ENCODE measurements at places on chromosomes 4 and X.

- DNase-seq, result no peak
These were observed 11.0 kb upstream of the OTC start for GRCh38 chrX:38341442-38341841.

GRCh38 chr4:19945979-19946380 is 305.7 kb upstream of the SLIT2 start:
- DNase-seq, result no peak

- DNase-seq, result no peak
These were observed 14.2 kb upstream of the ADD1 start for GRCh38 chr4:2829321-2829932.

GRCh38 chr4:168831585-168831918 is 178.5 kb downstream of the CBR4 start:
- no peak for DNase-seq

GRCh38 chr4:175791221-175791620 is 20.8 kb downstream of the GPM6A start:
- DNase-seq, result no peak

DNA sequence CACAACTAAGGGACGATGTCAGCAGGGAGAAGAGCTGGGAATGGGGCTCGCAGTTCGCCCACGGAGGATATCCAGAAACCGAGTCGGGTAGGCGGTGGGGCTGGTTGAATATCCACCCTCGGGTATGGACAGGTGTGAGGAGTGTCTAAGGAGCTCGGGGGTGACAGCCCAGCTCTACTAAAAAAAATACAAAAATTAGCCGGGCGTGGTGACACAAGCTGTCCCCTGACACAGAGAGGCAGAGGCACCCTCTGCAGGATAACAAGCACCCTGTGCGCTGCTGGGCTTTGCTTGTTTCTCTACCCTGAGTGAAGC is 12.2 kb upstream of the ASMTL start:
- no peak for DNase-seq

- DNase-seq, result no peak
These were observed 223.3 kb upstream of the MAB21L2 start for GRCh38 chr4:150358691-150359090.

- DNase-seq, result no peak
These were observed 5.0 kb upstream of the SHROOM4 start for GRCh38 chrX:50818986-50819385.

GRCh38 chr4:53619431-53619830 is 28.1 kb upstream of the LNX1 start:
- DNase-seq, result no peak

- no peak for DNase-seq
These were observed 56.0 kb downstream of the GLUD2 start for GRCh38 chrX:121103381-121103780.

DNA sequence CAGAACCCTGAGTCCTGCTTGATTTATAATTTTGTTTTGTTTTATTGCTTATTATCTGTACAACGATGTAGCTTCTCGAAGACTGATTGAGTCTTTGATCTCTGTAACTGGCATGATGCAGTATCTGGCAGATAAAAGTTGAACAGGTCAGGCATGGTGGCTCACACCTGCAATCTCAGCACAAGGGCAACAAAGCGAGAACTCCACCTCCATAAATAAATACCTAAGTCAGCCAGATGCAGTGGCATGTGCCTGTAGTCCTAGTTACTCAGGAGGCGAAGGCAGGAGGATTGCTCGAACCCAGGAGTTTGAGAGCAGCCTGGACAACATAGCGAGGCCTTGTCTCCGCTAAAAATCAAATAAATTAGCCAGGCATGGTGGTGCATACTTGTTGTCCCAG is 15.7 kb upstream of the WDR19 start:
- DNase-seq, result no peak

DNA sequence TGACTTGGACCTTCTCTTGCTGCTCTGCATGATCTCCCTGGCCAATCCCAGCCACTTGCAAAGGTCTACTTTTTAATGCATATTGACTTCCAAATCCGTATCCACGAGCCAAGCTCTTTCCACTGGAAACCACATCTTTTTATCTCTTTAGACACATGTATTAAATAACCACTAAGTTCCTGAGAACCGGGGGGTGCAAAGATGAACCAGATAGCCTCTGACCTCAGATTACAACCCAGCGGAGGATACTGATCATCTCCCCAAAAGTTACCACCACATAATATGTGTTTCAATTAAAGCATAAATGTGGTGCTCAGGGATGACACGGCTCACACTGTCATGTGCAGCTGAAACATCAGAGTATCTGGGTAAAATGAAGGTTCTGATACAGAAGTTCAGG is 40.4 kb upstream of the FAM9B start:
- DNase-seq, result no peak

- DNase-seq, result no peak
These were observed 655.2 kb downstream of the RAPGEF2 start for GRCh38 chr4:159758061-159758460.

- no peak for DNase-seq
These were observed 582.4 kb upstream of the FAM241A start for GRCh38 chr4:111562826-111563225.

- no peak for DNase-seq
These were observed 550.7 kb upstream of the SLIT2 start for GRCh38 chr4:19700992-19701391.

GRCh38 chrX:44401151-44401550 is 57.7 kb upstream of the EFHC2 start:
- no peak for DNase-seq

- DNase-seq, result no peak
These were observed 51.1 kb downstream of the RPS6KA3 start for GRCh38 chrX:20215565-20215964.

DNA sequence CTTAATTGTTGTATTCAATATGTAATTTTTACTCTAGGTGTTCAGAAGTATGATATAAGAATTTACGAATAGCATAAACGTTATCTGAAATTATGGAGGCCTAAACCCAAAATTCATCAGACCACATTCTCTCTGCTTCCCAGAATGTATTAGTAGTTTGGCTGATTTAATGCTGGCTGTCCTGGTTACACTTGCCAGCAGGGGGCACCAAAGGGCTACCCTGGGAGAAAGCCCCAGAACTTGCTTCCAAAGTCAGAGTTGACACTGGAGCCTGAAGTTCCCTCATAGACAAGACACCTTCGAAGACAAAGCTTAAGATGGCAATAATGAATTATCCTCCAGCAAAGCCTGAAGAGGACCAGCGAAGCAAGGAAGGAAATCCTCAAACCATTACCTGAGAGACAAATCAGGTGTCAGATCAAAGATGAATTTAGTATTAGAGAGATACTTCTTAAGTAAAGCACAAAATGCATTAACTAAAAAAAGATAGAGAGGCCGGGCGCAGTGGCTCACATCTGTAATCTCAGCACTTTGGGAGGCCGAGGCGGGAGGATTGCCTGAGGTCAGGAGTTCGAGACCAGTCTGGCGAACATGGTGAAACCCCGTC is 11.3 kb upstream of the ANOS1 start:
- DNase-seq, result peak; percentile 67

- no peak for DNase-seq
These were observed 167.2 kb downstream of the SH3KBP1 start for GRCh38 chrX:19720236-19720635.

Measured in stimulated activated CD4-positive, alpha-beta T cell treated with anti-CD3 and anti-CD28 coated beads, Interleukin-2, amount 100 ng/mL, for 48 hours (primary cell).